ENCODE measurements at places on chromosomes 2 and 18.

DNA sequence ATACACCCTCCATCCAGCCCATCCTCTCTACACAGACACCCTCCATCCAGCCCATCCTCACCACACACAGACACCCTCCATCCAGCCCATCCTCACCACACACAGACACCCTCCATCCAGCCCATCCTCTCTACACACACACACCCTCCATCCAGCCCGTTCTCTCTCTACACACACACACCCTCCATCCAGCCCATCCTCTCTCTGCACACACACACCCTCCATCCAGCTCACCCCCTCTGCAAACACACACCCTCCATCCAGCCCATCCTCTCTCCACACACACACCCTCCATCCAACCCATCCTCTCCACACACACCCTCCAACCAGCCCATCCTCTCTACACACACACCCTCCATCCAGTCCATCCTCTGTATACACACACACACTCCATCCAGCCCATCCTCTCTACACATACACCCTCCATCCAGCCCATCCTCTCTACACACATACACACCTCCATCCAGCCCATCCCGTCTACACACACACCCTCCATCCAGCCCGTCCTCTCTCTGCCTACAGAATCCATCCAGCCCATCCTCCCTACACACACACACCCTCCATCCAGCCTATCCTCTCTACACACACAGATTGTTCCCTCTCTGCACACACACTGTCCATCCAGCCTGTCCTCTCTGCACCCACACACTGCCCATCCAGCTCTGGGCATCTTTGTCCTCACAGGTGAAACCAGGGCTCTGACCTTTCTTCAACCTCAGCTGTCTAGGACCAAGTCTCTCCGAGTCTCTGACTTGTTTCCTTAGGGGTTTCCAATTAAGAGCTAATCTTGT, 81.2 kb downstream of the EIPR1 start:
- no peak for DNase-seq

DNA sequence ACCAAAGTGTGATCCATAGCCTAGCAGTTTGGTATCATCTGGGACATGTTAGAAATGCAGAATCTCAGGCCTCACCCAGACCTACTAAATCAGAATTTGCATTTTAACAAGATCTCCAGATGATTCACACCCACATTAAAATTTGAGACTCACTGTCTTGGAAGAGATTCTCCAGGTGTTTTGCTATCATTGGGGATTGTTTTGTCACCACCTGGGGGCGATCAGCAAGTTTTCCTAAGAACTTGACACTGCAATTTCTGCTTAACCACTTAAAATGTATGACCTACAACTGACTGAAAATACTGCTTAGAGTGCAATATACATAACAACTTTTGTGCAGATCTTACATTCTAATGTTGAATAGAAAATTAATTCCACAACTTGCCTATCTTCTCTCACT, 18.9 kb upstream of the ITGA4 start:
- DNase-seq, result no peak

DNA sequence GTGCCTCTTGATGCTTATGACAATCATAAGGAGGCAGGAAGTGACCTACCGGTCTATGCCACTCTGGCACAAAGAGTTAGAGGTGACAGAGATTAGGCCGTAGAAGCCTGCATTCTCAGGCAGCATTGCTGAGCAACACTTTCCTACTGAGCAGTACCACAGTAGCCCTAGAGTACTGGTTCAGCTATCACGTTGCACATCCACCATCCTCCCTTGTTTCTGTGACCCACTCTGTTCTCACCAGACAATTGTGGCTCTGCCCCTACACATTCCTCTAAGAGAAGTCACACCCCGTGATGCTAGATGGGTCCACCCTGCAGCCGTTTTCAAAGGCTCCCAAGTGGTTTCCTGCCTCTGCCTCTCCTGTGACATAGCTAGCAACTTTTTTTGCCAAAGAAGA, 22.6 kb upstream of the SUCLG1 start:
- DNase-seq, result no peak

- no peak for DNase-seq
Measured at GRCh38 chr2:20580690-20581437, 70.0 kb downstream of the HS1BP3 start.

Measured in Right ventricle myocardium superior (tissue), 1 donor.